ENCODE measurements at places on chromosomes 13 and 19.

- DNase-seq = no peak
These were observed 3.3 kb downstream of the REEP6 start for GRCh38 chr19:1494115-1494815.

DNA sequence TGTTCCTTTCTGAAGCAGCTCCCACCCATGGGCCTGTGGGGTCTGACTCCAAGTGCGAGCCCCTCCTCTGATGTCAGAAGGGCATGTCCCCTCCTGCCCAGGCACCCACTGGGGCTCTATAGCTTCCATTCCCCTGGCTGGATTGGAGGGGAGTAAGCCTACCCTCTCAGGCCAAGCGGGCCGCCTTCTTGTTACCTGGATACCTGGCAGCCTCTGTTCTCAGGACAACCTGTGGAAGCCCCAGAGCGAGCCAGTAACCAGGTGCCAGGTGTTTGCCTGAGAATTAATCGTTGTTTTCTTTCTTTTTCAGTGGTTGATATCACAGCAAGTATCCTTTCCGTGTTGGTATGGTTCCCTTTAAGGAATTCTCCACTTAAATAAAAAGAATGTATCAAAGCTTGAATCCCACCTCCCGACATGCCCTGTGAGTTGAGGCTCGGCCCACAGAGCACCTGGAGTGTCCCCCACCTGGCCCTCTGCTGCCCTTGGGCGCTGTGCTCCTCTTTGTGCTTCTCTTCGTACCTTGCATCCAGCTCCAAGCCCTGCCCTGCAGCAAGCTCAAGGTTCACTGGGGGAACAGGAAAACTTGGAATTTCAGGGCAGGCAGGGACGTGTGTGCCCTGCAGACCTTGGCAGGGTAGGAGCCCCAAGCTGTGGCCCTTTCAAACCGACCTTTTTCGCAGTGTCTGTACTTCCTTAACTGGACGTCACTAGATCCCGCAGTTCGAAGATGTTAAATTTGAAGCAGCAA lies 15.0 kb downstream of the MAU2 start:
- no peak for DNase-seq

DNA sequence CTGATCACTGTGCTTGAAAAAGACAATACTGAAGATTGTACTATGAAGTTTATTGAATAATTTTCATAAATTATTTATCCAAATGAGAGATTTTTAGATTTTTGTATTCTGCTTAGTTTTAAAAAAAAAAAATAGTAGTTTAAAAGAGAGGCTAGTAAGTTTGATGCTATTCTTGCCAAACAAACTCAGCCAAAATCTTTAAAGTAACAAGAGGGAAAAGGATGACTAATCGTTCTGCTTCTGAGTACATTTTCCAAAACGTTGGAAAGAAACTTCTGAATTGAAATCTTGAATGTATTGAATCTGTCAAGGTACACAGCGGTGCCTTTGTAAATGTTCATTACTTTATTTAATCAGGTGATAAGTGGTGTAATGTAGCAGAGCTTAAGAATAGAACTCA lies 34.4 kb downstream of the NUP58 start:
- no peak for DNase-seq

GRCh38 chr19:10789866-10790265 lies 46.1 kb downstream of the TMED1 start:
- DNase-seq = no peak

- no peak for DNase-seq
These were observed 12.7 kb downstream of the SMIM24 start for GRCh38 chr19:3467437-3468198.

DNA sequence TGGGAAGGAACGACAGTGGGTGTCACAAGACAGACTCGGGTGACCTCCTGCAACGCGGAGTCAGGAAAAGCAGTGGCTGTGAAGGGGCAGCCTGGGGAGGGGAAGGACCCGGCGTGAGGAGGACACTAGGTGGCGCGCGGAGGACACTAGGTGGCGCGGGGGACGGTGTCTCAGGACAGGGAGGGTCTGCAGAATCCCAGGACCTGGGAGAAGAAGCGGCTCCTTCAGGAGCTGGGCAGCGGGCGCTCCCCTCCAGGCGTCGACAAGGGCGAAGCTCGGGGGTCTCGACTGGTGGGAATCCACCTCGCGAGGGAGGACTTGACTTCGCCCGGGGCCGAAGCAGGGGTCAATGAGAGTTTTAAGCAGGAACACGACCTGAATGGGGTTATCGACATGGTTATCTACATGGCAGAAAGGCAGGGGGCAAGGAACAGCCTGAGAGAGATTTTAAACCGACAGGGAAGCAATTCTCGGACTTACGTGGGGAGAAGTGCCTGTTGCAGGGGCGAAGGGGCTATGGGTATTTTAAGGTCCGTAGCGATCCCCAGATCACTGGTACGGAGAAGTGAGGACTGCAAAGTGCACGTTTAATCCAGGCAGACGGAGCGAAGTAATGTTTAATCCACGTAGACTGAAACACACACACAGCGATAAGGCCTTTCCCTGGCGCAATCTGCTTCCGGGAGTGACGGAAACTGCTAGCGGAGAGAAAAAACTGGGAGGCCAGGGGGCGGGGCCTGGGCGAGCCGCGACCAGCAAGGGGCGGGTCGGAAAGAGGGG lies at the start of gene ZNF616:
Gene ZNF616, minus strand, starts transcription at position 687 of the 780 bp plus-strand sequence. CDS start 9,426 bp downstream, outside the sequence.
- peak; percentile 56 for DNase-seq

DNA sequence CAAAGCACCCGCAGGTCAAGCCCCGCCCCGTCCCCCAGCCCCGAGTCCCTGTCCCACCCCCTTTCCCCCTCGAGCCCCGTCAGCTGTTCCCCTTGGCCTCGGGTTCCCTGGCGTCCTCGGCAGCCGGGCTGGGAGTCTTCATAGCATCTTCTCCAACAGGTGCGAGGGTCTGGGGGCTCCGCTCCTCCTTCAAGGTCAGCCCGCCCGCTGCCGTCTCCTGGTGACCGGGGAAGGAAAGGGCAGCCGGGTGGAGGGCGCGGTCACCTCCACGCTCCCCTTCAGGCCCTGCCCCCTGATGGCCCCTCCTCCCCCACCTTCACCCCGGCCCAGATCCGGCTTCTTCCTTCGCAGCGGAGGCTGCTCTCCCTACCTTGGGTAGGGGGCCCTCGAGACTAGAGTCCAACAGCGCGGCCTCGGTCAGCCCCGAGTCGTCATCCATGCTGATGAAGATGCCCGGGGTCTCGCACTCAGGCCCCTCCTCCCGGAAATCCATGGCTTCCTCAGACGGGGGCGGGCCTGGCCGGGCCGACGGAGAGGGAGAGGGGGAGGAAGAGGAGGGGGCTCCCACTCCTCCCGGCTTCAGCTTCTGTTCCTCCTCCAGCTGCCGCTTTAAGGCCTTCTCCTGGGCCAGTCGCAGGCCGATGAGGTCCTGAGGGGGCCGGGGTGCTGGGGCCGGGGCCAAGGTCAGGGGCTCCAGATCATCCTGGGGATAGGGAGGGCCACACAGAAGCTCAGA lies 541 bp upstream of the RSPH6A start:
- no peak for DNase-seq

- peak; percentile 56 for DNase-seq
These were observed at the start of gene ZNF763 for GRCh38 chr19:11964858-11965645. TSS of gene ZNF763 (plus strand) at chr19:11965040. CDS start at chr19:11965209, 169 bp downstream.

DNA sequence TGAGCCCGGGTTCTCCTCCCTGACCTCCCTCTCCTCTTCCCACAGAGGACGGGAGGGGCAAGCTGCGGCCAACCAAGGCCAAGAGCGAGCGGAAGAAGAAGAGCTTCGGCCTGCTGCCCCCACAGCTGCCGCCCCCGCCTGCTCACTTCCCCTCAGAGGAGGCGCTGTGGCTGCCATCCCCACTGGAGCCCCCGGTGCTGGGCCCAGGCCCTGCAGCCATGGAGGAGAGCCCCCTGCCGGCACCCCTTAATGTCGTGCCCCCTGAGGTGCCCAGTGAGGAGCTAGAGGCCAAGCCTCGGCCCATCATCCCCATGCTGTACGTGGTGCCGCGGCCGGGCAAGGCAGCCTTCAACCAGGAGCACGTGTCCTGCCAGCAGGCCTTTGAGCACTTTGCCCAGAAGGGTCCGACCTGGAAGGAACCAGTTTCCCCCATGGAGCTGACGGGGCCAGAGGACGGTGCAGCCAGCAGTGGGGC lies 162.2 kb downstream of the KDM4B start:
- no peak for DNase-seq

GRCh38 chr19:18754501-18754900 lies 36.6 kb downstream of the COMP start:
- DNase-seq = no peak

- no peak for DNase-seq
These were observed 111.2 kb downstream of the KCNRG start for GRCh38 chr13:50126263-50126992.

DNA sequence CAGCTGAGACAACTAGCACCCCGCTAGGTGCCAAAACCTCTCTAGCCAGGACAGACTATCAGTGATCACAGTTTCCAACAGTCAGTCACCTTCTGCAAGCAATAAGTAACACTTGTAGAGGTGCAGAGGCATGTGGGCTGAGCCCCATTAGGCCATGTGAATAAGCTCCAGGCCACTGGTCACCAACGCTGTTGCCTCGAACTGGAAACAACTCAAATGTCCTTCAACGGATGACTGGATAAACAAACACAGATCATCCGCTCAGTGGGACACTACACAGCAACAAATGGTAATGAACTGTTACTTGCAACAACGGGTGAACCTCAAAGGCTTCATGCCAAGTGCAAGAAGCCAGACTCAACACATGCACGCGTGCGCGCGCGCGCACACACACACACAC lies 27.5 kb upstream of the TMEM160 start:
- DNase-seq = no peak

- no peak for DNase-seq
These were observed 608 bp downstream of the CNN2 start for GRCh38 chr19:1026783-1027649.

GRCh38 chr13:39930544-39931444 lies 275.3 kb downstream of the COG6 start:
- no peak for DNase-seq

GRCh38 chr19:48271531-48272151 lies 1.8 kb downstream of the ZNF114 start:
- no peak for DNase-seq

All from GM04503 (cell line).